Calu3 (cell line): ENCODE measurements at places on chromosomes 5 and 9. TPM values are rescaled to one million over a fixed set of nuclear protein-coding genes. Genes with fewer than 3 reads are reported as not detected.

Gene MEGF10
- total RNA-seq = 0.56 and 0.71 TPM in 2 replicates

GRCh38 chr9:129351058-129351641 is 173.1 kb upstream of the IER5L start:
- H3K27me3 ChIP-seq = no peaks in the 10 kb centered on the region
- H3K36me3 ChIP-seq = no peaks in the 10 kb centered on the region
- no peaks in the 10 kb centered on the region for H3K4me1 ChIP-seq

DNA sequence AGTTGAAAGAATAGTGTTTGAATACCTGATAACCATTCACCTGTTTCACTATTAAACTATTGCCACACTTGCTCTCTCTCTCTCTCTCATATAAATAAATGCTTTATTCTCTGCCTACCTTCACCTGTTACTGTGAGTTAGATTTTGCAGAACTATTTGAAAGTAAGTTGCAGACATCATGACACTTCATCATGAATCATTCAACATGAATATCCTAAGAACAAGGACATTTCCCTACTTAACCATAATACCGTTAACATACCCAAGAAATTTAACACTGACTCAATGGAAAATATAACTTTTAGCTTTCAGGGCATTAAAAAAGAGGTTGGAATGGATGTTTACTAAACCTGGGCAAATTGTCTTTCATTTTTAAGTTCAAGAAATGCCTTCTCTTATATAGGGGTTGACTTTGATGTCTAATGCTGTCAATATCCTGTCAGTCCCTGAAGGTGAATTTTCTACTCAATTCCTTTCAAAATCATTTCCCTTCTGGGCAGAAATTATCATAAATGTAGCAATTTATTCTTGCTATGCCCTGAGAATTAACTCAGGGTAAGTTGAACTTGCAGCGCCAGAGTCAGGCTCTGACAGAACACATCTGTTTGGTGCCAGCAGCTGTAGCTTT is 582.6 kb upstream of the TLE4 start:
- H3K36me3 ChIP-seq = no peaks in the 10 kb centered on the region
- no peak overlapping the region for H3K4me3 ChIP-seq
- no peak overlapping the region for H3K27ac ChIP-seq

DNA sequence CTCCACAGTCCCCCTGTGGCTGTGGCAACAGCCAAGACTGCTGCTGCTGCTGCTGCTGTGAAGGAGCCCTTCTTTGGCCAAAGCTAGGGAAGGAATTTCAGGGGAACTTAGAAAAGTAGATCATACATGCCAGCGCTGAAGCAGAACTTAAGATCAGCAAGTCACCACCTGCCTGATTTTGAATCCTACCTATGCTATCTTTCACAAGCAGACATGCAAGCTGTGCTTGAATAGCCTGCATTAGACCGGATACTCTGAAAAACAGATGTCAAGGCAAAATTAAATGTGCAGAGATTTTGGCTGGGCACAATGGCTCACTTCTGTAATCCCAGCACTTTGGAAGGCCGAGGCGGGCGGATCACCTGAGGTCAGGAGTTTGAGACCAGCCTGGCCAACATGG is 99.3 kb upstream of the ZNF366 start:
- no peak for DNase-seq
- H3K27me3 ChIP-seq = peaks cover 17% of the 10 kb centered on the region
- no peaks in the 10 kb centered on the region for H3K36me3 ChIP-seq
- no peak overlapping the region for H3K4me3 ChIP-seq
- H3K4me1 ChIP-seq = no peaks in the 10 kb centered on the region

GRCh38 chr5:147188200-147189108 is 46.4 kb upstream of the STK32A start:
- no peaks in the 10 kb centered on the region for H3K27me3 ChIP-seq
- H3K27ac ChIP-seq = no peak overlapping the region
- H3K4me3 ChIP-seq = no peak overlapping the region
- peaks cover 16% of the 10 kb centered on the region for H3K4me1 ChIP-seq
